T47D (cell line): ENCODE measurements at places on chromosomes 16 and 17.

GRCh38 chr16:22216191-22216831 lies 10.2 kb downstream of the EEF2K start:
- no peak for DNase-seq

DNA sequence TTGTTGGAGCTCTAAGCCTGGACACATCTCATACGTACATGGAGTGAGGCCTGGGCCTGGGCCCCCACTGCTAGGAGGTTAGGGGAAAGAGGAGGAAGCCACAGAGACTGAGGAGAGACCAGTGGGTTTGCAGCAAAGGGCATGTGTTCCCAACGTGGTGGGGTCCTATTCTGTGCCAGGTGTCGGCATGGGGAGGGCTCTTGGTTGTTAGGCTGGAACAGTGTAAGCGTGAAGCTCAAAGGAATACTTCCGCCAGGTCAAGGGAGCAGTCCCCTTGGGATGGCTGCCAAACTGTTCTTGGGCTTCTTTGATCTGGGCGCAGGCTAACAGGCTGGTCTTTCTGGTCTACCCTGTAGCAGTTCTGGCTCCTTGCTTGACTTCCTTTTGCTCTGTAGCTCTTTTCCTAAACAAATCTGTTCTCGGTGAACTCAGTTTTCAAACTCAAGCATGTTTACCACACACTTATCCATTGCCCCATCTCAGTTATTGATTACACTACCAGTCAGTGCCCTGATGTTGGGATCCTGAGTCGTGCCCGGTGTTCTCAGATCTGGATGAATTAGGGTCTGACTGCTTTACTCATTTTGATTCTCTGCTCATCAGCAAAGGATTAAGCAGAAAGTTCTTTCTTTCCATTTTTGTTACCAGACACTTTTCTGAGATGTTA lies 36.4 kb downstream of the GPT2 start:
- DNase-seq, result peak; percentile 13

- DNase-seq, result no peak
Observed at GRCh38 chr16:426906-427249, 1.4 kb downstream of the RAB11FIP3 start.

GRCh38 chr16:30032083-30032819 lies 1.2 kb upstream of the TLCD3B start:
- no peak for DNase-seq

- no peak for DNase-seq
Observed at GRCh38 chr17:37856245-37856644, 68.0 kb upstream of the TBC1D3K start.

- no peak for DNase-seq
Observed at GRCh38 chr16:72645538-72645937, 402.4 kb downstream of the ZFHX3 start.

DNA sequence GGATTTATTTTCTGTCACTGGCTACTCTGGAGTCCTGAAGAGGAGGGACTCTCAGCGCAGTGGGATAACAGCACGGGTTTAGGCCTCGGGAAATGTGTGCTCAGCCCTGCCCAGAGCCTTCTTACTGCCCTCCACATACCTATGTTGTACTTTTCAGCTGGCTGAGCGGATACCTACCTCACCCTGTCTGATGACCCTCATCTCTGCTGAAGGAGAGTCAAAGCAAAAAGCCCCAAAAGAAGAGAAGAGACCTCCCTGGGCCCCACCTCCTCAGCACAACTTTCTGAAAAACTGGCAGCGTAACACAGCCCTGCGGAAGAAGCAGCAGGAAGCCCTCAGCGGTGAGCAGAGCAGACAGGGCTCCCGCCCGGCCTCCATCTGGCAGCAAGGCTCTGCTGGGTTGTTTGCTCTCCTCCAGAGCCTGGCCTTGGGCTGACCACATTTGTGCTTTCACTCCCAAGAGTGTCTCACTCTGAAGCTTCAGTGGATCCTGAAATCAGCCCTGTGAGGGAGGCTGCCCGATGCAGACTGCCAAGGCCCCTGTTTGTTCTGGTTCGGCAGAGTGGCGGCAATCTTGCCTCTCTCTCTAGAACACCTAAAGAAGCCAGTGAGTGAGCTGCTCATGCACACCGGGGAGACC lies 10.3 kb downstream of the MYCBPAP start:
- DNase-seq, result no peak

DNA sequence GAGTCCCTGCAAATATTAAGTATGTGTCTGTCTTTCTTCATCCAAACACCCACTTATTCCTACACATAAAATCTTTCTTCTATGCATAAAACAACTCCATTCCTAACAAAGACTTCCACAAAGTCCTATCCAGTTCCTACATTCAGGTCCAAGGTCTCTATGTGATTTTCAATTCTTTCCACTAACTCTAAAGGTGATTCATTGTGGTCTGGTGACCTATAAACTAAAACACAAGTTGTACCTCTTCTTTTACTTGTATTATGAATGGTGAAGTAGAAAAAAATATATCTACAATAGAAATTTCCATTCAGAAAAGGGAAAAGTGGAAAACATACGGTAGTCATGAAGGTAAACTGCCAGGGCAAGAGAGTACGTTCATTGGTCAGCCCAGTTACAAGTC lies 56.6 kb downstream of the USP32 start:
- DNase-seq, result no peak

- no peak for DNase-seq
Observed at GRCh38 chr17:71412803-71413202, 708.0 kb upstream of the SOX9 start.

DNA sequence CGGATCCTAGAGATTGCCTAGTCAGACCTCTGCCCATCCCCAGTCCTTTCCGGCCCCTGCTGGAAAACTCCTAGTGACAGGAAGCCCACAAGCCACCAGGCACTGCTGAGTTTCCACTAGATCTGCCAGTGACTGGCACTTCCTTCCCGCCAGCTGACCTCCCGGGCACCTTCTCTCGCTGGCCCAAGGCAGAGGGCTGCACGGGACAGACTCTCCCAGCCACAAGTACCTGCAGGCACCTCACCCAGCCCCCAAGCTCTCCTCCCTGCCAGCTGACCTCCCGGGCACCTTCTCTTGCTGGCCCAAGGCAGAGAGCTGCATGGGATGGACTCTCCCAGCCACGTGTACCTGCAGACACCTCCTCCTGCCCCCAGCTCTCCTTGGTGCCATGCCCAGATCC lies 66.3 kb upstream of the DOC2B start:
- DNase-seq, result peak; percentile 25

- no peak for DNase-seq
Observed at GRCh38 chr17:81437191-81437651, 42.0 kb downstream of the BAHCC1 start.
